Hepatocyte (in vitro differentiated cells): ENCODE measurements at places on chromosomes 1 and 21. TPM values are rescaled to one million over a fixed set of nuclear protein-coding genes. Genes with fewer than 3 reads are reported as not detected.

DDI2 gene
- 5.6 and 7.5 TPM in 2 replicates for polyA plus RNA-seq

MR1 gene
- polyA plus RNA-seq: 8.8 and 10.6 TPM in 2 replicates

DNA sequence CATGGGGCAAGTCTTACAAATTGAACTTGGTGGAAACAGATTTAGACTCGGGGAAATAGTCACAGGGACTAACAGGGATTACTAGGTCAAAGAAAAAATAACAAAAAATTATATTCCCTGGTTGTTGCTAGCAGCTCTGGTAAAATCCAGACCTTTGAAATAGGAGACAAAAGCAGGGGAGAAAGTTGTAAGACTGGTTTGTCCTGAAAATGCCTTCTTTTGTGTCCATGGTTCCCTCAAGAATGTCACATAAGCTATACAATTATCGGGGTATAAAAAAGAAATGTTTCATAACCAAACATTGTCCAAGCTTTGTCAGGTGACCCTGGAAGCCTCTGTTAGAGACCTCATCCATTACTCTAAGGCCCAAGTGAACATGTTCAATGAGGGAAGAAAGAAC lies 33.1 kb downstream of the KIAA0319L start:
- no peak for DNase-seq

DNA sequence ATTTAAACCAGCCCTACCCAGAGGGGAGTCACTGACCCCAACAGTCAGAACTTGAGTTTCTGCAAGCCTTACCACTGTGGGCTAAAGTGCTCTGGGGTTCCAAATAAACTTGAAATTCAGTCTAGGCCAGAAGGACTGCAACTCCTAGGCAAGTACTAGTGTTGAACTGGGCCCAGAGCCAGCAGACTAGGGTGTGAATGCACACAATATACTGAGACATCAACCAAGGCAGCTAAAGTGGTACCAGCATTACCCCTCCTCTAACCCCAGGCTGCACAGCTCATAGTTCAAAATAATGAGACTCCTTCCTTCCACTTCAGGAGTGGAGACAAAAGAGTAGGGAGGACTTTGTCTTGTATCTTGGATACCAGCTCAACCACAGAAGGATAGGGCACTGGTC lies 18.9 kb upstream of the IL20 start:
- no peak for DNase-seq

DNA sequence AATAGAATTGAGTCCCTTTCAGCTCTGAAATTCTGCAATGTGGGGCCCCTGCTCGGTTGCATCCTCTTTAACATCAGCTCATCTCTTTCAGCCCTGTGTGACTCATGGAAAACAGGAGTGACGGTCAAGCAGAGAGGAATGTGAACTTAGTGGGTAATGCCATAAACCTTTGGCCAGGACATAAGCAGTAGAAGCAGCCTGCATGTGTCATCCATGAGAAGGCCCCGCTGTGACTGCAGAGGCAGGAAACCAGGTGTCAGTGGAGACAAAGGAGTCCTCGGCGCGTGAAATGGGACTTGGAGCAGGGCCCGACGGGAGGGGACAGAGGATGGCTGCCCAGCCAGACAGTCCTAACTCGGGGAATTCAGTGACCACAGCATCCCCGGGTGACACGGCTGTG lies 21.1 kb upstream of the EPHB2 start:
- peak; percentile 73 for DNase-seq

DNA sequence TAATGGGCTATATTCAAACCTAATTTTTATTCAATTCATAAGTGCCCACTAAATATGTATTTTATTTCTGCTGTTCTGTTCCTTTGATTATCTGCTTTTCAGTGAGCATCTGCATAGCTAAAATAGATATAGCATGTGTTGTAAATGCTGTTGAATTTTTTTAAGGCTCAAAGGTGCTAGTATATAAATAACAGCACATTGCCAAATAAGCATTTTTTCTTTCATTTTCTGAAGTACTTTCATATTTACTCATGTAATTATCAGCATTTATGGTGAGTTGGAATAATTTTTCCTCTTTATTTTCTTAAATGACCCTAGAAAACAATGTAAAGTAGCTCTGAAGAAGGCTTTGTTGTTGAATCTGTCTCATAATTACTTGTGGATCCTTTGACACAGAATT lies 69.6 kb upstream of the B3GALT2 start:
- DNase-seq: no peak

DNA sequence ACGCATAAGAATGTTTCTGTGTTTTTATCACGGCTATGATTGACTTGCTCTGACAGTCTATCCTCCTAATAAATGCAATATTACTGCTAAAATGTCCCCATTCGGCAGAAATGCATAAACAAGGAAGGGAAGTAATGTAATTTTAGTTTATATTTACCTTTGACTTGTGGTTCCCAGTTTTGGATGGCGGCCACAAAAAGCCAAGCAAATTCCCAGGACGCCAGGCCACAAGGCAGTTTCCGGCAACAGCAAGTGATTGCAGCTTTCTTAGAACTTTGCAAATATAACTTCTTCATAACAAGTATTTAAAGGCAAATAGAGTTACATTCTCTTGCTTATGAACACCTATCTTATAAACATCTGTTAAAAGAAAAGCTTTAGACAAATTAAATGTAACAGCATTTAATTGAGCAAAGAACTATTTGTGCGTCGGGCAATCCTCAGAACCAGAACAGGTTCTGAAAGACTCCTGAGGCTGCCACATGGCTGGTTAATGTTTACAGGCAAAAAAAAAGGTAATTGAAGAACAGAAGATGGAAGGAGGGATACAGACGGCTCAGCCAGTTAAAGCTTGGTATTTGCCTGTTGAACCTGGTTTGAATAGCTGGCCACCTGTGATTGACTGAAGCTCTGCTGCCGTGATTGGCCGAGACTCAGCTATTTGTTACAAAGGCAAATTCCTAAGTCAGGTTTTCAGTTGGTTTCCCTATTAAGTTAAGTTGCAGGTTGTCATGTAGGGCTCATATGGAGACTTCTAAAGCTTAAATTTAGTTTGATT lies 80.8 kb downstream of the C21orf91 start:
- no peak for DNase-seq

GRCh38 chr1:9615316-9616063 lies 26.8 kb downstream of the TMEM201 start:
- DNase-seq: peak; percentile 55

GRCh38 chr1:48688102-48688760 lies 88.5 kb downstream of the BEND5 start:
- no peak for DNase-seq

- DNase-seq: no peak
Observed at GRCh38 chr1:191707288-191707687, 451.0 kb upstream of the RGS18 start.
